ENCODE measurements at places on chromosomes 11 and 22.

- no peak for DNase-seq
Observed at GRCh38 chr11:29782447-29782846, 234.4 kb downstream of the KCNA4 start.

DNA sequence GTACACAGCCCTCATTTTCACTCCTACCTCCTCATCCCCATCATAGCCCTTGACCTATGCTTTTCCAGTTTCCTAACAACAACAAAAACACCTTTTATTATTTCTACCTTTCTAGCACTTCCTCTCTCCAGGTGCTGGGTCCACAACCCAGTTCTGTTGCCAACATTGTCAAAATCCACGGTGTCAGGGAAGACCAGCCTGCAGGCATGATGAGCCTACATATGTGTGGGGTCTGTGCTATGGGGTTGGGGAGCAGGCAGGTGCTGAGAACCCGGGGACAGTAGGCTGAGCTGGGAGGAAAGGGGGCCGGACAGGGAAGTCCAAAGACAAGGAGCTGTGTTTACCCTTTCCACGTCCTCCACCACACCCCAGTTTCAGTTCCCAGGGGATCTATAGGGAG is 711 bp upstream of the ZPR1 start:
- no peak for DNase-seq

DNA sequence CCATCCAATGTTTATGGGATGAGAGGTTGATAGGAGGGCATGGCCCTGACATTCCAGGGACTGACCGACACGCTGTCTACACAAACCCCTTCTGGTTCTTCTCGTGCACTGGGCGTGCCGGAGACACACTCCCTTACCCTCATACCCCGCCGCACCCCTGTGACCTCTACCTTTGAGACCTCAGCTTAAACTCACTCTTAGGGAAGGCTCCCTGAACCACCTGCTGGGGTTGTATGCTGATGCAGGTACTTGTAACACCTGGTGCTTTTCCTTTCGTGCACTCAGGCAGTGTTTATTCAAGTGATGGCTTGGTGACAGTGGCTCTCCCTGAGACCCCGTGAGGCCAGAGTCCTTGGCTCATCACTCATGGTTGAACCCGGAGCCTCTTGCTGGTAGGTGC is 12.0 kb downstream of the PPARA start:
- DNase-seq, result no peak

DNA sequence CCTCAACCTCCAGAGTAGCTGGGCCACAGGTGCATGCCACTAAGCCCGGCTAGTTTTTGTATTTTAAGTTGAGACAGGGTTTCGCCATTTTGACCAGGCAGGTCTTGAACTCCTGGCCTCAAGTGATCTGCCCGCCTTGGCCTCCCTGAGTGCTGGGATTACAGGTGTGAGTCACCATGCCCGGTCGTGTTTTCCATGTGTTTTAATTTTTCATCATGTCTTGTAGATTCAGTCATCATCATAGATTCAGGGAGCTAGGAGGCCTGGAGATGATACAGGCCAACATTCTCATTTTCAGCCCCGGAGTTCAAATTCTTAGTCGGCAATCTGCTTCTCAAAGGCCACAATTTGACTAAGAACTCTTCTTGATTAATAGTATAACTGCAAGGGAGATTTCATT is 73.5 kb upstream of the GRAMD1B start:
- DNase-seq, result no peak

- no peak for DNase-seq
Observed at GRCh38 chr11:111718859-111719258, 47.3 kb downstream of the PPP2R1B start.

DNA sequence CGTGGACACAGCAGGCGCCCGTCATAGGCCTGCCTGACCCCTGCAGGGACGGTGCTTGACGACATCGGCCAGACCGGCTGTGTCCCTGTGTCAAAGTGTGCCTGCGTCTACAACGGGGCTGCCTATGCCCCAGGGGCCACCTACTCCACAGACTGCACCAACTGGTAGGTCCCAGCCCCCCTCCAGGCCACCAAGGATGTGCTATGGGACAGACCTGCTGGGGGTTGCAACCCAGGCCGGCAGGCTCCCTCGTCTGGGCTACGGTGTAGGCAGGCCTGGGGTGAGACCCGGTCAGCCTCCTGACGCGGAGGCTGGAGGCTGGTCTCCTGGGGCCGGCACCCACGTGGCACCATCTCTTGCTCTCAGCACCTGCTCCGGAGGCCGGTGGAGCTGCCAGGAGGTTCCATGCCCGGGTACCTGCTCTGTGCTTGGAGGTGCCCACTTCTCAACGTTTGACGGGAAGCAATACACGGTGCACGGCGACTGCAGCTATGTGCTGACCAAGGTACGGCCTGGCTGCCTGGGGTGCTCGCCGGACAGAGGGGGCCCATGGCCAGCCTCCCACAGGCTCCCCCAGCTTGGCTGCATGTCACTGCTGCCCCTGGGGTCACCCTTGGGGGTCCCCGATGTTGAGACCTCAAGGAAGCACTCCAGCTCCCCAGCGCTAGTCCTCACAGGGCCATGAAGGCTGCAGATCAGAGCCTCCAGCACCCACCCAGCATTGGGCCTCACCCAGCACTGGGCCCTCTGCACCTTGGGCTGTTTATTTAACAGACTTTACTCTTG is 7.7 kb downstream of the MUC5AC start:
- DNase-seq, result no peak

GRCh38 chr11:58061813-58062212 is 31.1 kb downstream of the OR6Q1 start:
- DNase-seq, result no peak

DNA sequence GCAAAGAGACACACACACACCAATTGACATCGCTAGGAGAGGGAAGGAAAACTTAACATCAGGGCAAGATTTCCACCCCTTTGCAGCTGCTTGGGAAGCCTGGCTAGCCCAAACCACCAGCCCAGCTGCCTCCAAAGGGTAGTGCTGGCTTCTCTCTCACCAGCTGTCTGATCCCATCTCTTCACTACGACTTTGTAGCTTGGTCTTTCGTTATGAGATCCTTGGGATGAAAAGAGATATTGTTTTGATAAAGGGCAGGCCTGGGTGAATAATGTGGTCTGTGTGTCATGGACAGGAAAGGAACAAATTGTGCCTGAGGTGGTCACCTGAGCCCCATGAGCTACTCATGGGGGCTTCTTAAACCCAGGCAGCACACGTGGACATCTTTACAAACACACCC is 101.9 kb downstream of the ARL14EP start:
- no peak for DNase-seq
